ENCODE measurements at places on chromosomes 6 and 20. TPM values are rescaled to one million over a fixed set of nuclear protein-coding genes. Genes with fewer than 3 reads are reported as not detected.

- no peak for DNase-seq
Measured at GRCh38 chr20:56673450-56673849, 44.3 kb downstream of the TFAP2C start.

DNA sequence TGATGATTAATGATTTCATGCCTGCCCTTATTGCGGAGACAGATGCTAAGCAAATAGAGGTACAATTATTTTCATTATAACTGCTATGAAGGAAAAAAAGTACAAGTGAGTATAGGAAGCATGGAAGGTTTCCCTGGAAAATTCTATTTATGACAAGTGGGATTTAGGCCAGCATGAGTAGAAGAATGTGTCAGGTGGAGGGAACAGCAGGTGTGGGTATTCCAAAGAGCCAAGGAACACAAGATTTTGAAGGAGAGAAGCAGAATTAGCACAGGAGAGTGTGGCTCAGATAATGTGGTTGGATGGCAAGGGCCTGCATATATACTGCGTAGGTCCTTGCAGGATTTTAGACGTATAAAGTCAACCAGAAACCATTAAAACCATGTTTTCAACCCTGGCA, 11.4 kb downstream of the PLCB1 start:
- DNase-seq: no peak

DNA sequence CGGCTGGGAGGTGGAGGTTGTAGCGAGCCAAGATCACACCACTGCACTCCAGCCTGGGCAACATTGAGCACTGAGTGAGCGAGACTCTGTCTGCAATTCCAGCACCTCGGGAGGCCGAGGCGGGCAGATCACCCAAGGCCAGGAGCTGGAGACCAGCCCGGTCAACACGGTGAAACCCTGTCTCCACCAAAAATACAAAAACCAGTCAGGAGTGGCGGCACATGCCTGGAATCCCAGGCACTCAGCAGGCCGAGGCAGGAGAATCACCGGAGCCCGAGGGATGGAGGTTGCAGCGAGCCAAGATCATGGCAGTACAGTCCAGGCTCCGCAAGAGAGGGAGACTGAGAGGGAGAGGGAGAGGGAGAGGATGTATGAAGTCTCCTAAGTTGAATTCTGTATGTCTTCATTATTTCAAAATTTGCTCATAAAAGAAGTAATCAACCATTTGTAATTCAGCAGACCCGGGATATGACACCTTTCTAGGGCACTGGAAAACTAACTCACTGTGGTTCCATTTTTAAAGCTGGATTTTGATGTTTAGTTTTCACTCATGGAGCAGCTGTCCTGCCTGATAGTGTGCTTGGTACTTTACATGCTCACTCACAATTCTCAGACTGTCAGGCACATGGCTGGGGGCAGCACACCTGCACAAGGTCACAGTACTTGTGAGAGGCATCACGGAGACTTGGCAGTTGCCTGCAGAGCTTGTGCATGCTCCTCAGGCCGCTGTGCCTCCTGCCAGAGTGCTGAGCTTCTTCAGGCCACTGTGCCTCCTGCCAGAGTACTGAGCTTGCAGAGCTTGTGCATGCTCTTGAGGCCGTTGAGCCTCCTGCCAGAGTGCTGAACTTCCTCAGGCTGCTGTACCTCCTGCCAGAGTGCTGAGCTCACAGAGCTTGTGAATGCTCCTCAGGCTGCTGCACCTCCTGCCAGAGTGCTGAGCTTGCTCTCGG, 106.2 kb downstream of the ERMARD start:
- no peak for DNase-seq

DNA sequence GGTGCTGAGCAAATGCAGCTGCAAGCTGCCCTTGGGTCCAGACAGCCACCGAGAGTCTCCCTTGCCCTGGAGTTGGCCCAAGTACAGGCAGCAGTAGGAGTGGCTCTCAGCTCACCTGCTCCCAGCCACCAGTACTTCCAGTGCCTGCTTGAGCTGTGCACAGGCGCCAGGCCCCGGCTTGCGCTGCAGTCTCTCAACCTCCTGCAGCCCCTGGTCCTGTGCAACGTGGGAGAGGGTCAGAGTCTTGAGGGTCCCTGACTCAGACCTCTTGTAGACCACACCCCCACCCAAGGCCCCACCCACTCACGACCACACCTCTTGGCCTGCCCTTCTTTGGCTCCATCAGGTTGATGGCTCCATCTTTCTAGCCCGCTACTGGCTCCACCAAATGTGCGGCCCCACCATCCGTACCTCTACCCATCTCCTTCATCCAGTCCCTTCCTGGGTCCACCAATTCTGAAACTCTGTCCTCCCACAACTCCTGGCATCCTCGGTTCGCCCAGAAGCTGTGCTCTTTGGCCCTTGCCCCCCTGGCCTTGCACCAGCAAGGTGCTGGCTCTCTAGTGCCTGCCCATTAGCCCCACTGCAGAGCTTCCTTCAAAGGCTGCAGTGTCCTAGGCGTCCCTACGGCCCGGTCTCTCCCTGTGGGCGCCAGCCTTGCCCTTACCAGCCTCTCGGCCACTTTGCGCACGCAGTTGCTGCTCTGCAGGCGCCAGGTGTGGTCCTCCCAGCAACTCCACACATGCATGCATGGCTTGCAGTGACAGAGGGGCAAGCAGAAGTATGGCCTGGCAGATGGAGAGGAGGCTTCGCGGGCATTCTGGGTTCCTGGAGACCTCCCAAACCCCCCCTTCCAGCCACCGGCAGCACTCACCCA, 16.5 kb upstream of the SPAG4 start:
- no peak for DNase-seq

BTN1A1 gene
- total RNA-seq: not detected

- no peak for DNase-seq
Measured at GRCh38 chr6:46832816-46833215, 39.6 kb downstream of the MEP1A start.

DNA sequence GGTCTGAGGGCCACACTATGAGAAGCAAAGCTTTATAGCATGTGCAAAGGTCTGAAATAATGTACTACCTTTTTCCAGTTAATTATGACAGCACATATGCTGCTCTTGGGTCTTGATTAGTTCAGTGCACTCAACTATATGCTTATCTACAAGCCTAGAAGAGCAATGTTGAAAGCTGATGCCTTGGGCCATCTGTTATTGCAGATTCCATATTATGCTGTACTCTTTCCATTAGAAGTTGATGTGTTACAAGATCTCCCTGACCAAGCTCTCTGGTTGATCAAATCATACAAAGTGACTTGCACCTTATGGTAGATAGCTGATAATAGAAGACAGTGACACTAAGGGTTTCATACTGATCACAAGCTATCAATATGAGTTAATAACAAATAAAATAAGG, 327.3 kb downstream of the FRK start:
- no peak for DNase-seq

GRCh38 chr6:96002576-96002910, 13.2 kb upstream of the FUT9 start:
- DNase-seq: no peak

DNA sequence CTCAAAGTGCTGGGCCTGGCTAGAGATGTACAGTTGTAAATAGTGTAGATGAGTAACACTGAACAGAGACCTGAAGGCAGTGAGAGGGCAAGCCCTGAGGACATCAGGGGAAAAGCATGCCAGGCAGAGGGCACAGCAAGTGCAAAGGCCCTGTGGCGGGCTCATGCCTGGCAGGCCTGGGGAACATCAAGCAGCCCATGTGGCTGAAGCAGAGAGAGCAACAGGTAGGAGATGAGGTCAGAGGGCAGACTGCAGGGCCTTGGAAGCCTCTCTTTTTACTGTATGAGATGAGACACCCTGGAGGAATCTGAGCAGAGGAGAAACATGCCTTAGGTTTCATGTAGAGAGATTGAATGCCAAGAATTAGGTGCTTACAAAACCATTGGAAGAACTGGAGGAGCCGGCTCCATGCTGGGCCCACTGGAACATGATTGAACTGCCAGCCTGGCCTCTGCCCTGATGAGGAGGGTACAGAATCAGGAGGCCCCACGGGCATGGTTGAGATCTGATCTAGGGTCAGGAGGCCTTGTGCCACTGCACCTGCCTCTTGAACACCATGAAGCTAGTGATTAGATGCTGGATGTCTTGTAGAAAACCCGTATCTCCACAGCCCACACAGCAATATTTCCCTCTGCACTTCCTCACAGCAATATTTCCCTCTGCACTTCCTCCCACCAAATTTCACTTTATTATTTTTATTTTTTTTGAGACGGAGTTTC, 5.9 kb upstream of the HMGA1 start:
- no peak for DNase-seq

DNA sequence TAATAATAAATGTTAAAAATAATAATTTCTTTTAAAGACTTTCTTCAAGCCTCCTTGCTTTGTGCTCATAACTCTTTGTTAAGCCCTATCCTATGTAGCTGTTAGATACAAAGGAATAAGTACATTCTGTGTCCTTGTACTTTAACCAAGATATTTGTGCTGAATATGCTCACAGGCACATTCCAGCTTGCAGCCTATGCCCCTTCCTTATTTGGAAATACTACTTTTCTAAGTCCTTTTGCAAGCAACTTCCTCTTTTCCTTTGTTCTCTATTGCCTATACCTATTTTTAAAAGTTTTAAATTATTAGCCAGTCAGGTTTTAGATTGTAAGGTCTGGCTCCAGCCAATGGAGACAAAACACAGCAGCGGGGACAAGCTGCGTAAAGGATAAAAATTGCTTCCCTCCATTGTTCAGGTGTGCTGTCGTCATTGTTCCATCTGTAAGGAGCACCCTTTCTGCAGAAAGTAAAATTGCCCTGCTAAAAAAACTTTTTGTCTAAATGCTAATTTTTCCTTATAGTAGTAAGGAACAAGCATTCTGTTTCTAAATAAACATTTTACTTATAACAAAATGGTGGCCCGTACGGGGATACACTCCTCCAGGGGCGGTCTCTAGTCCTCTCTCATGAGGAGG, 80.2 kb downstream of the SYTL3 start:
- no peak for DNase-seq

DNA sequence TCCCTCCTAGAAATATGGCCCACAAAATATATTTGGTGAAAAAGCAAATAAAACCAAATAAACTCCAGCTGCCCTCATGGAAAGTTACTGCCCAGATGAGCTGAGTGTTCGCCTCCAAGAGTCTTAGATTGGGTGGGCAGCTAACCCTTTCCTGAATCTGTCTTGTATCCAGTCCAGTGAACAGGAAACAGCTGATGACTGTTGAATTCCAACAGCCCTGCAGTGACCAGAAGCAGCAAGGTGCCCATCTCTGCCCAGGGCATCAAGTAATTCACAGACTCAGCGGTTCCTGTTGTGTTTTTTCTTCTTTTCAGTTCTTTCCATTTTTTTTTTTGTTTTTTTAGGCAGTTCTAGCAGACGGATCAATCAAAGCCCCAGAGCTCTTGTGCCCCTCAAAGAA, 199.2 kb downstream of the UBE3D start:
- DNase-seq: no peak

ENPP5 gene
- total RNA-seq: 1.4 TPM

DNA sequence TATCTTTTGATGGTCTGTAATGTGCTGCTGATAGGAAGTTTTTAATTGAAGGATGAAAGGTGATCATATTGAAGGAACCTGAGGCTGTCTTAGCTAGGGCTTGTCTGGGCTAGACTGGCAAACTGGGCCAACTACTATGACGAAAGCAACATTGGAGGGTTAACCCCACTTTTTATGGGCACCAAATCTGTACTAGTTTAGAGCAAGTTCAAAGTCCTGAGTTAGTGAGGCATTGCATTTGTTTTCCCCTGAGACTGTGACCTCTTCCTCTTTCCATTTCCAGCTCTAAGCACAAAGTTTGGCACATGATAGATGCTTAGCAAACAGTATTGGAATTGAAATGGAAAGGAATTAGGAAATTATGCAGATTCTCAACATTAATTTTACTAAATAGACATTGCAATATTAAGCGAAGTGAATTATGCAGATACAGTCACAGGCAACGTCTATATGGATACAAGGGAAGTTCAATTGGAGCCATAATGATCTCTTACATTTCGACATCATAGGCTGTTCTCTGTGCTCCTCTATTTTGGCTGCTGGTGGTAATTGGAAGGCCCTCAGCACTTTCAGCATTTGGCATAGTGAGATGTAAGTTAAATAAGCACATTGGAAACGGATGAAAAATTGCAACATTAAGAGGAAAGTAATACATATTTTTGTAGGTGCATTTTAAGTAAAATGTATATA, 22.2 kb downstream of the CEP57L1 start:
- DNase-seq: no peak

DNA sequence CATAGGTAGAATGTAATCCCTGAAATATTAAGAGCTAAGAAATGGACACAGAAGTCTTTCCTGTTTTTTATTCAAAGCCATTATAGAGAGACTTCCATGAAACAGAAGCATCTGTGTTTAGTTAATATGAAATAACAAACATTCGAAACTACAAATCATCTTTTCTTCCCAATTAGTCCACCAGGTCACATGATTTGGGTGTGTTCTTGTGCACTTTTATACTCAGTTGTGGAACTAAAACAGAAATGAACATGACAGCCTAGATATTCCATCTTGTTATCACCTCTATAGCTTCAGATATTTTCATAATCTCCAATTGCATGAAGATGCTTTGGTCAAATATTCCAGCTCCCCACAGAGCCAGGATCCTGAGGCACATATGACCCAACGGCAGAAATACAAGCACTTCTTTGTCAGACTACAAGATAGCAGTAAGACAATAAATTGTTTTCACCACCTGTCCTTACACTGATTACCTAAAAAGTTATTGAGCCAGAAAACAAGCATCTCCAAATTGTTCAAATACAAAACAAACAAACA, 116.8 kb upstream of the BEND6 start:
- no peak for DNase-seq
